ENCODE measurements at places on chromosomes 6 and 20.

DNA sequence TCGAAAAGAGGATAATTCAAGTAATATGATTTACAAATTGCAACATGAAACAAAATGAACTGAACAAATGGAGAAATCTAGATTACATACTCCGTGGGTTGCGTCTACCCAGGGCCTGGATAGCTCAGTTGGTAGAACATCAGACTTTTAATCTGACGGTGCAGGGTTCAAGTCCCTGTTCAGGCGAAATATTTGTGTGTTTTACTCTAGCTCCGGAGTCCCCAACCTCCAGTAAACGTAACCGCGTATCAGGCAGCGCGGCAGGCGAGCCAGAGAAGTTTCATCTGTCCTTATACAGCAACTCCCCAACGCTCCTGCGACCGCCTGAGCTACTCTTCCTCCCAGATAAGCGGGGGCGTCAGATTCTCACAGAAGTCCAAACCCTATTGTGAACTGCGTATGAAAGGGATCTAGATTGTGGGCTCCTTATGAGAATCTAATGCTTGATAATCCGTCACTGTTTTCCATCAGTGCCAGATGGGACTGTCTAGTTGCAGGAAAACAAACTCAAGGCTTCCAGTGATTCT, 176.1 kb downstream of the TRIM27 start:
- no peak for DNase-seq

- DNase-seq, result no peak
Measured at GRCh38 chr6:17491416-17492142, 98.2 kb downstream of the CAP2 start.

GRCh38 chr6:1418471-1419191, 29.3 kb downstream of the FOXF2 start:
- DNase-seq, result no peak

DNA sequence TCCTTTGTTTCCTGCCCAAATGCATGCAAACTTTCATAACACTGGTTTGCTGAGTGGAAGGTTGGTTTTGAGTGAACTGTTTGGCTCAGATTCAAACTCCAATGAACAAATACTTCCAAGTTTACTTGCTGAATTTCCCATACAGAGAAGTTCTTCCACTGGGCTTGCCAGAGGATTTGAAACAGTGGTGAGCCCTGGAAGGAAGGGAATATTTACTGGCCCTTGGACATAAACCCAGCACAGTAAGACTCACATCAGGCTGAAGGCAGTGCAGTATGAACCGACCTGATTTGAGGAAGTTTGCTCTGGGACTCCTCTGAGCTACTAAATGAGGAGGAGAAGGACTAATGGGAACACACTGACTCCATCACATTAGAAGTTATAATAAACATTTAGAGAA, 3.8 kb downstream of the TRAF3IP2 start:
- peak; percentile 93 for DNase-seq

DNA sequence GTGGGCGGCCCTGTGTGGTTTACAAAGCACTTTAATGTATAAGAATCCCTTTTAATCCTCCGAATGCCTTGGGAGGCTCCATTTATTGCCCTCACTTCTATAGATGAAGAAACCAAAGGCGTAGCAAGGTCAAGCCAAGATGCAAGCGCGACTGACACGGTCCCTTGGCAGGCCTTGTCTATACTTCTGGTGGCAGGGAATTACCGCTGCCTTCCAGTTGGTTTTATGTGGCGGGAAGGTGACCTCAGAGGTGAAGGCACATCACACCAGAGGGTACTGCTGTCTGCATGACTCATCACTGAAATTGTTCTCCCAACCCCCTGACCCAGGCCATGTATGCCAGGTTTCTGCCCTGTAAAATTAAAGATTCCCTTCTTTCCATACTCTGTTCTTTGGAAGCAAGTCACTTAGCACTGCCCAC, 36.1 kb upstream of the NAA20 start:
- no peak for DNase-seq

DNA sequence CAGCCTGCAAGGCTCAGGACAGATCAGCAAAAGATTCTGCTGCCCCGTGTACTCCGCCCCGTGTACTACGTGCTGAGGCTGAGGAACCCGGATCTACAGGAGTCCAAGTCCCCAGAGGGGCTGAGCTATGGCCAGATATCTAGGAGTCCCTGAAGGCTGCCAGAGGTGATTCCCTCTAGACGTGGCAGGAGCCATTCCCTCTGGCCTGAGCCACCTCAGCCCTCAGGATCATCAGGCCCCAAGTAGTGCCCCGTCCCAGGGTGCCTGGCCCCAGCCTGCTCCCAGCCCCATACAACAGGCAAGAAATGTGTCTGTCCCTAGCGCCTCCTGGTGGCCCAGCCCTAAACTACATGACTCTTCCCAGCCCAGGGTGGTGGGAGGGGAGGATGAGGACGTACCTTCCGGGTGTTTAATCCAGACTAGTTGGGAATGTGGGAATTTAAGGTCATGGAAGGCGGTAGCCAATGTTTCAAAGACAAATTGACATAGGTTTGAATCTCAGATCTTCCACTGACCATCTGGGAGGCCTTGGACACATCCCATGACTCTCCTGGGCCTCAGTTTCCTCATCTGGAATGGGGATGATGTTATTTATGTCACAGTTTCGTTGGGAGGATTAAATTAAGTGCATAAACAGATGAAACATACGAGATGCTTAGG, 49.4 kb upstream of the PTPN1 start:
- no peak for DNase-seq

- no peak for DNase-seq
Measured at GRCh38 chr6:69784595-69785377, 12.0 kb downstream of the LMBRD1 start.

DNA sequence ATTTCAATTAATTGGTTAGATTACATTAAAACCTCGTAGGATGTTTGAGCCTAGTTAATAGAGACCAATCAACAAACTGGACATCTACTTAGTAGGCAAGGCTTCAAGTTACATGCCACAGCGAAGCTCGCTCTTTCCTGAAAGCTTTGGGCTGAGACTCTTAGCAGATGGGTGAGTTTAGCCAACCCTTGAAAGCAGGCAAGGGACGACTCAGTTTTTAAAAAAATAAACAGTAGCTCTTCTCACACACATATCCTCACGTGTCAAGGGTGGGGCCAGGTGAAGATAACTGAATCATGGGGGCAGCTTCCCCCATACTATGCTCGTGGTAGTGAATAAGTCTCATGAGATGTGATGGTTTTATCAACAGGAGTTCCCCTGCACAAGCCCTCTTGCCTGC, 775 bp downstream of the MTFR2 start:
- no peak for DNase-seq

DNA sequence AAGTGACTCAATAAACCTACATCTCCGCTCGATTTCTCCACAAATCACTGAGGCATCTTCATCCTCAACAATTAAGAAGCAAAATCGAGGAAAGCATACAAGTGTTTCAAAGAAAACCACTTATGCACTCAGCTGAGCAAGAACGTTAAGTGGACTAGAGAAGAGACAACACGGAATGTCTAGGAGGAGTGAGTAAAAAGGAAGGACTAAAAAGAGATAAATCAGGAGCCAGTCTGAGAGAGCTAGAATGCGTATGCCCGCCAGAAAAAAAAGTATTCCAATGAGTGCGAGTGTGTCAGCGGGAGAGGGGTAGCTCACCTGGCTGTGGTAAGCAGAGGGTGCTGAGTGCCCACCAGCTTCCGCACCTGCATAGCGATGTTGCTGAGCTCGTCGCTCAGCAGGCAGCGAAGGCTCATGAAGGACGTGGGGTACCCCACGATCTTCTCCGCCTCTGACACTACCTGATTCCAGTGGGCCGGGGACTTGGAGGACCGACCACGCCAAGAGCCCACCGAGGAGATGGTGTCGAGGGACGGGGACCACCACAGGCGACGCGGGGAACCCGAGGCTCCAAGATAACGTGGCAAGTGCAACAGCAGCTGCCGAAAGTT, 587 bp downstream of the PDSS2 start:
- DNase-seq, result peak; percentile 1

DNA sequence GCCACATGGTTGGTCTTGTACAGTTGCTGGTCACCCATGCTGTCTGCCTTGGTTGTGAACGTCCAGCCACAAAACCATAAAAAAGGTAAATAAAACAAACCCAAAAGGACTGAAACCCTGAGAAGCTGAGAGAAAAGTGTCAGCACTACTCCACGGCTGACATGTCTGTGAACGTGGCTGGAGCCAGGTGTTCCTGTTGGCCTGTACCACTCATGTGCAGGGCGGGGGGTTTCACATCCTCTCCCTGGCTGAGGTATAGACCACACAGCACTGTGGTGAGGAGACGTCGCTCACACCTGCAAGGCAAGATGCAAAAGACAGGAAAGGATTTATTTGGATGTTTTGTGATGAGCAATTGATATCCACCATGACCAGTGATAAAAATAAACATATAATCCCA, 51.9 kb upstream of the MRPS10 start:
- no peak for DNase-seq

- peak; percentile 51 for DNase-seq
Measured at GRCh38 chr20:24917797-24918578, 31.1 kb upstream of the CST7 start.

DNA sequence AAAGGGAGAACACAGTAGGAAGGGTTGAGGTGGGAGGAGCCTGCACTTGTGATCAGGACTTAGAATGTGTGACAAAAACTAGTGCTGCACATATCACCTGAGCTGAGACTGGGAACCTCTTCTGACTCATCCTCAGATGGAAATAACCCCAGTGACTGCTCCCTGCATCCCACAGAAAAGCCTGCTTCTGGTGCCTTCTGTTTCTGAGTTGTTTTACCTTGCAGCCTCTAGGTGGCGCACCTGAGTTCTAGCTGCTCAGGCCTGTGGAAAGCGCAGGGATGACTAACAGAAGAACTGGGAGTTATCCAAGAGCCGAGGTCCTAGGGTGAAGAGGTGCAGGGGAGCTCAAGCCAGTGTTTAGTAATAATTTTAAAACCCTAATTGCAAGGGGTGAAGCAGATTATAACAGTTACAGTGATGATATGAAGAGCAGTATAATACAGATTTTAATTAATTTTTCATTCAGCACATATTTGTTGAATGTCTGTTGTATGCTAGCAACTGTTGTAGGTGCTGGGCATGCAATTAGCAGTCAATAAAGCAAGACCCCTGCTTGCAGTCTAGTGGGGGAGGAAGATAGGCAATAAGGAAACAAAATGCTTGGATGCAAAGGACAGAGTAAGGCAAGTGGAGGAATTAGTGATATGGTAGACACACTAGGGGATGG, 302.5 kb downstream of the DHX35 start:
- DNase-seq, result peak; percentile 47

- peak; percentile 99 for DNase-seq
Measured at GRCh38 chr6:37244430-37245310, 12.9 kb upstream of the TBC1D22B start.

DNA sequence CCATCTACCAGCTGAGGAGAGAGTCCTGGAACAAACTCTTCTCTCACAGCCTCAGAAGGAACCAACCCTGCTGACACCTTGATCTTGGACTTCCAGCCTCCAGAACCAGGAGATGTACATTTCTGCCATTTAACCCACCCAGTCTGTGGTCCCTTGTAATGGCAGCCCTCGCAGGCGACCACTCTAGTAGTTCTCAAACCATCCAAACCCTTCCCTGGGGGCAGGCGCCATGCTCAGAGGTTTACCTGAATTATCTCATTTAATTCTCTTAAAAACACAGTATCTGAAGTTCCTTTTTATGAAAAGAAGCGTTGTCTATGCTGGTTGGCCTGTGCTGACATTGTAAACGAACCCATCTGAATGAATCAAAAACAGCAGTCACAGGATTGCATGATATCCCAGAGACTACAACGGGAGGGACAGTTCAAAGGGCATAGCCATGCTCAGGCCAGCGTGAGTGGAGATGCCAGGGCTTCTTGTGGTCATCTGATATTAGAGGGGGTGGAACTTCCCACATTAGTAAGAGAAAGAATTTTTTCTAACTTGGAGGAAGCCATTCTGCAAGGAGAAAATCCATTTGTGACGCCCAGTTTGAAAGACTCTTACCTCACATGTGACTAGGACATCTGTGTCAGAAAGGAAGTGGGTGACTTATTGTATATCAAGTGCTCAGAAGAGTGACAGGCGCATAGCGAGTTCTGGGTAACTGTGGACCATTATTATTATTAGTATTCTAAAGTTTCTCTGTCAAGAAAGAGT, 17.2 kb upstream of the TAGAP start:
- no peak for DNase-seq

DNA sequence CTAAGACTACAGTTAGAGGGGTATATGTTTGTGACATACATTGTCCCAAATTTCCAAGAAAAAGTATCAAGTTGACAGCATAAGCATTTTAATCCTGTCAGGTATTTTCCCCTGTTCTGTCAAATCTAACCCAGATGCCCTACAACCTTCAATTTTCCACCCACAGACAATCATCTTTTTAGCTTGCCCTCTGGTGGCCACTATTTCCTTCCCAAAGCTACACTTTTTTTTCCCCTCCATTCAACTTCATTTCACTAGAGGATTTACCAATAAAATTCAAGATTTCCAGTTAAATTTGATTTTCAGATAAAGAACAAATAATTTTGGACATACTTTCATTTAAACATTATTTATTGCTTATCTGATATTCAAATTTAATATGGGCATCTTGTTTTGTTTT, 286.6 kb downstream of the TENT5A start:
- DNase-seq, result no peak

Measured in forelimb muscle (tissue), 1 donor.